ENCODE measurements at places on chromosomes 3 and 15. TPM values are rescaled to one million over a fixed set of nuclear protein-coding genes. Genes with fewer than 3 reads are reported as not detected.

The DUOXA1 gene
- 0.36 TPM for total RNA-seq

The WDR5B gene
- total RNA-seq = 8.0 TPM

The CPNE4 gene
- not detected for total RNA-seq

The KLHL40 gene
- total RNA-seq = not detected

The ISLR2 gene
- 0.36 TPM for total RNA-seq

The PLA2G4E gene
- total RNA-seq = not detected

The IFT80 gene
- total RNA-seq = 61.0 TPM

Data from fibroblast of the aortic adventitia (primary cell).